ENCODE measurements at places on chromosomes 7 and 10. TPM values are rescaled to one million over a fixed set of nuclear protein-coding genes. Genes with fewer than 3 reads are reported as not detected.

- H3K36me3 ChIP-seq: no peaks in the 10 kb centered on the region
- no peak overlapping the region for H3K27ac ChIP-seq
- no peak overlapping the region for H3K4me3 ChIP-seq
- no peaks in the 10 kb centered on the region for H3K27me3 ChIP-seq
- no peaks in the 10 kb centered on the region for H3K4me1 ChIP-seq
These were observed 92.7 kb upstream of the GPR26 start for GRCh38 chr10:123573236-123574108.

DNA sequence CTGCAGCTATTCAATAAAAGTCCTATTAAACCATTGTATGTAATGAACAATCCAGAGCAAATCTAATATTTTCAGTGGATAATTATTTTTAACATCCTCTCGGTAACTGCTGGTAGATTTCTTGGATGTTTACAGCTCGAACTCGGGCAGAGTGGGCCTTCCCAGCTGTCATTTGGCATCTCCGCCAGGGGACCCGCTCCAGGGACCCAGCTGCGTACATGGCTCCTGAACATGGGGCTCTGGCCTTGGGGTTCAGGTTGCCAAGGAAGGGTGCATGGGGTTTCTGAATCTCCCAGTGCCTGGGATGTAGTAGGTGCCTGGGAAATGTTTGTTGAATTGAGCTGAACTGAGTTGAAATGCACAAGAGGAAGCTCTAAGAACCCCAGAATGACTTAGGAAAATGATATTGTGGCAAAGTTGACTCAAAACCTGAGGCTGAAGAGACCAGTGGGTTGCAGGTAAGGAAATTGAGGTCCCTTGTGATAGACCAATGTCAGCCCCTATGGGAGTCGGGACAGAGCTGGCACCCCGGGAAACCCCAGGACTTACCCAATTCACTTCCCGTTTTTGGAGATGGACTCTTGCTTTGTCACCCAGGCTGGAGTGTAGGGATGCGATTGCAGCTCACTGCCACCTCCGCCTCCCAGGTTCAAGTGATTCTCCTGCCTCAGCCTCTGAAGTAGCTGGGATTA is 228.4 kb downstream of the CUX1 start:
- H3K36me3 ChIP-seq: no peaks in the 10 kb centered on the region
- no peak overlapping the region for H3K27ac ChIP-seq
- no peaks in the 10 kb centered on the region for H3K4me1 ChIP-seq
- DNase-seq: no peak
- no peaks in the 10 kb centered on the region for H3K27me3 ChIP-seq

DNA sequence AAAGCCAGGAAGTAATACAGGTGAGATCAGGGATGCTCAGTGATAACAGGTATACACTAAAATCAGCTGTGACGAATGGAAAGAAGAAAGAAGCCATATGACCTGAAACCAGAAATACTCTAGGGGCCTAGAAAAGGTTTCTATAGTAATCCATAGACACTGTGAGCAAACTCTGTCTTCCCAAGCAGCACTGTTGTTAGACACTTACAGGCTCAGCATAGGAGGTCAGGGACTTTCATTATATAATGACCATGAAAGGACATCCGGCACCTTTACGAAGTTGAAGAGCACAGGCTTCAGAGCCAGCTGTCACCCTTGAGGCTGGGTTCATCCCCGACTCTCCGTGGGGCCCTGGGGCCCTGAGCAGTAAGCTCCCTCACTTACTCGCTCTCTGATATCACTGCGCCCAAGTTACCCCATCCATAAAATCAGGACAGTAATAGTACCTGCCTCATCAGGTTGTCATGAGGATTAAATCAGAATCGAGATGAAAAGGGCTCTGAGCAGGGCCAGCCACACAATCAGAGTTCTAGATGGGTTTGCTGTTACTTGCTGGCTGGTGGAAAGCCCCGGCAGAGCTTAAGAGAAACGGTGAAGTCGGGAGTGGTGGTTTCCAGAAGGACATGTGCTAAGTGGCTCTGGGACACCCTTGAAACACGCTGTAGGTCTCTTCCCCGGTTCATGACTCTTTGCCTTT is 79.5 kb downstream of the ITIH5 start:
- no peaks in the 10 kb centered on the region for H3K27me3 ChIP-seq
- H3K4me1 ChIP-seq: no peaks in the 10 kb centered on the region
- DNase-seq: no peak
- H3K36me3 ChIP-seq: no peaks in the 10 kb centered on the region

- H3K36me3 ChIP-seq: no peaks in the 10 kb centered on the region
- H3K27ac ChIP-seq: no peak overlapping the region
These were observed 50.9 kb upstream of the UNC5B start for GRCh38 chr10:71161425-71161824.

The ANKRD61 gene
- polyA plus RNA-seq: not detected

The C10orf67 gene
- 1.1 TPM for polyA plus RNA-seq

The CPN1 gene
- polyA plus RNA-seq: 0.43 TPM
